Renal cortical epithelial cell (primary cell): ENCODE measurements at places on chromosomes 11 and 22.
A peak's percentile ranks its signal among the peaks of the same experiment; 100 is the strongest.

- DNase-seq = no peak
Observed at GRCh38 chr22:39719559-39720450, 149.3 kb downstream of the CACNA1I start.

- no peak for DNase-seq
Observed at GRCh38 chr11:68282861-68283230, 11.1 kb upstream of the C11orf24 start.

DNA sequence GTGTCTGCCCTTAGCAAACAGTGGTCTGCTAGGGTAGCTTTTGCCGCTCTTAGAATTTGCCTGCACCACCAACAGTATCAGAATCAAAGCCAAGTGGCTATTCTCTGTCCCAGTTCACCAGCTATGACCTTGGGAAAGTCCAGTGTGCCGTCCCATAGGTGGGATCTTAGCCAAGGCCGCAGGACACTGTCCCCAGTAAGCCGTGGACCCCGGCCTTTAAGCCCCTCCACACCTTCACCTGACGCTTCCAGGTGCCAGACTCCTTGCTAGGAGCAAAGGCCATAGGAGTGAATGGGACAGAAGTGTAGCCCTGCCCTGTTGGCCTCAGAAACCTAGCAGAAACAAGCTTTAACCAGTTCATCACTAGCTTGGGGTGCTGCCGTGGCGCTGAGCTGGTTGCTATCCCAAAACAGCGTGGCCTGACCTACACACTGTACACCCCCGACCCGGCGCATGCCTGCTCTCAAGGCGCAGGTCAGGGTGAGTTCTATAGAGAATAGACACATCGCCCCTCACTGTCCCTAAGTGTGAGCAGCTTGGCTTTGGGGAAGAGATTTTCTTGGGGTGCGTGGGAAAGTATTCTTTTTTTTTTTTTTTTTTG, 4.5 kb downstream of the FADD start:
- no peak for DNase-seq

DNA sequence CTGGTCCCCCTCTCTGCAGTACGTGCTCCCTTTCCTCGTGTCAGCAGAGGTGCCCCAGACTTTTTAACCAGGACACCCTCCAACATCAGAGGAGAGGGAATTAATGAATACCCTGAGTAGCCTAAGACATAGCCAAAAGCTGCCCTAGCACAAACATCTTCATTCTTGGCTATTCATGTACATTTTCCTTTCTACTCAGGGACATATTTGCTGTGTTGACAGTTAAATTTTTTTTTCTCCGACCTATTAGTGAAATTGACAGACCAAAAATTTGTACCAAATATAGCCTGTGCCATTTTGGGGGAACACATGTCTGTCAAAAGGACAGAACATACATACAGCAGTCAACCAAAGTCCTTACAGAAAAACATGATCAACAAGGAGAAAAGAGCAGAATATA, 33.3 kb downstream of the CADM1 start:
- no peak for DNase-seq

DNA sequence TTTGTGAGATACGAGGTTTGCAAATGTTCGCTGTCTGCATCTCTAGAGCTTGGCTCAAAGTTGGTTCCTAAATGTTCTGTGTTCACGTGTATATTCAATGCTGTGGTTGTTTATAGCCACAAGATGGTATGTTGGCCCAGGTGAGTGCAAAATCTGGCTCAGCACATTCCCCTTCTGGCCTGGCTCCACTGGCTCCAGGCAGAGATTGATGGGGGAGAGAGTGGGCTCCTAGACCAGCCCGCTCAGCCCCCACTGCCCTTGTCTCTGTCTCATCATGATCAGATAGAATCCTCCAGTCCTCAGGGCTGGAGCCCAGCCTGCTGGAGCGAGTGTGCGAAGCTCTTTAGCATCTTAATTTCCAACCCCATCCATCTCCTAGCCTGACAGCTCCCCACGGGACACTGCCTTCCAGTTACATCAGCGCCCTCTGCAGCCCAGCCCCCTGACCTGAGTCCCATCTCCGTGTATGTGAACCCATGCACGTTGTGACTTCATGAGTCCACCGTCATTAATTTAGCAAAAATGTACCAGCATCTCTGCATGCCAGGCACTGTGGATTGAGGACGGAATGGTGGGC, 2.0 kb downstream of the P2RX3 start:
- DNase-seq = peak; percentile 34

GRCh38 chr11:103953797-103954486, 82.5 kb upstream of the DDI1 start:
- DNase-seq = peak; percentile 15

DNA sequence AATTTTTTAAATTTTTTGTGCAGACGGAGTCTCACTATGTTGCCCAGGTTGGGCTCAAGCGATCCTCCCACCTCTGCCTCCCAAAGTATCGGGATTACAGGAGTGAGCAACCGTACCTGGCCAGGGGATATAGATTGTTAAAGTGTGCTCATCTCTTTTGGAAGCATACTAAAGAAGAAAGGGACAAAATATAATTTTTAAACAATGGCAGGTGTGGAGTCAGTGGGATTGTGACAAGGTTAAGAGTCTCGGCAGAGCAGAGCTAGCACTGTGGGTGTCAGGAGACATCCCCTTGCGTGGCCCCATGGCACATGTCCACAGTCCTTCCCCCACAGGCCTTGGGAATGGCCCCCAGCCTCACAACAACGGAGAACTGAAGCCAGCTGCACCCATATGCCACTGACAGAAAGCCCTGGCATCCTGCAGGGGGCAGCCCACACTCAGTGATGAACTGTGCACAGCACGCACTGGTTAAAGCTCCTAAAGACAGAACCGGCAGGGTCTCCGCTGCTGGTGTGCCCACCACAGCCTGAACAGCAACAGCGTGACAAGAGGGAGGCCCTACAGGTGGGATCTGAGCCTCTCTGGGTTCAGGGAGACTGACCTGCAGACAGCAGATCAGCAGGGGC, 29.9 kb downstream of the SERPIND1 start:
- DNase-seq = peak; percentile 4

GRCh38 chr11:10387206-10388083, 67.6 kb upstream of the AMPD3 start:
- DNase-seq = no peak

DNA sequence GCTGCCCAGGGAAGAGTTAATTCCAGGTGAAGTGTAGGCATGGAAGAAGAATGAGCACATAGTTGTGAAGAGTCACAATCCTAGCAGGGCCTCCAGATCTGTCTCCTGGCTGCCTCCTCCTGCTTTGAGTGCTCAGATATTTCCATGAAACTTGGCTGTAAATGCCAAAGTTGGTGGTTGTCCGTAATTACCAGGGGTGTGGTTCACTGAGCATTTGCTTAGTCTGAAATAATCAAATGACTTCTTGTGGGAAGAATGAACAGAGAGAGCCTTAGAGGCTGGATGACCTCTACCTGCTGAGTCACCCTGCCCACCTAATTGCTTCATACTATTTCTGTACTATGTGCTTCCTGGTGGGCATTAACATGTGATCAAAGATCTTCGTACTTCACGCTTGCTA, 50.9 kb downstream of the APIP start:
- peak; percentile 23 for DNase-seq

DNA sequence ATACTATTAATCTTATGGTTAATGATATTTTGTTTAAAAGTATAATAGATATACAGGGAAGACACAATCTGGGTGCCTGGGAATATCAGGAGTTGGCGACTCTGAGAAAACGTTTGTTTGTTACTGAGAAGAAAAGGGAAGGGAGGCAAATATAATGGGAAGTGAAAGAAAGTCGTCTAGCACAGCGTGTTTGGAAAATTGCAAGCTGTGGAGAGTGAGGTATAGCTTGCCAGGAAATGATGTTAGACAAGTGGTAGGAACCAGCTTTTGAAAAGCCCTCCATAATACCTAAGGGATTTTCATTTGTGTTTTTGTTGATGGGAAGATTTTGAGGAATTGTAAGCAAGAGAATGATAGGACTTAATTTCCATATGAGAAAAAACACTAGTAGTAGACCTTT, 322.2 kb downstream of the LUZP2 start:
- DNase-seq = no peak

DNA sequence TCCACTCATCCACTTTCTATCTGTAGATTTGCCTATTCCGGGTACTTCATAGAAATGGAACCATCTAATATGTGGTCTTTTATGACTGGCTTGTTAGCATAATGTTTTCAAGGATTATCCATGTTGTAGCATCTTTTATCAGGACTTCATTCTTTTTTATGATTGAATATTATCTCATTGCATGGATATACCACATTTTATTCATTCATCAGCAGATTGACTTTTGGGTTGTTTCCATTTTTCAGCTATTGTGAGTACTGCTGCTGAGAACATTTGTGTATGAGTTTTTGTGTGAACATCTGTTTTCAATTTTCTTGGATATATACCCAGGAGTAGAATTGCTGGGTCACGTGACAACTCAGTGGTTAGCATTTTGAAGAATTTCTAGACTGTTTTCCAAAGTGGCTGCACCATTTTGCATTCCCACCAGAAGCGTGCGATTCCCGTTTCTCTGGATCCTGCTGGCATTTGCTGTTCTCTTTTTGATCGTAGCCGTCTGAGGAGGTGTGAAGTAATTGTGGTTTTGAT, 8.9 kb downstream of the DERL3 start:
- DNase-seq = no peak

- DNase-seq = no peak
Observed at GRCh38 chr11:101009690-101010055, 119.9 kb downstream of the PGR start.

- no peak for DNase-seq
Observed at GRCh38 chr22:19121631-19122142, 525 bp downstream of the DGCR2 start.

DNA sequence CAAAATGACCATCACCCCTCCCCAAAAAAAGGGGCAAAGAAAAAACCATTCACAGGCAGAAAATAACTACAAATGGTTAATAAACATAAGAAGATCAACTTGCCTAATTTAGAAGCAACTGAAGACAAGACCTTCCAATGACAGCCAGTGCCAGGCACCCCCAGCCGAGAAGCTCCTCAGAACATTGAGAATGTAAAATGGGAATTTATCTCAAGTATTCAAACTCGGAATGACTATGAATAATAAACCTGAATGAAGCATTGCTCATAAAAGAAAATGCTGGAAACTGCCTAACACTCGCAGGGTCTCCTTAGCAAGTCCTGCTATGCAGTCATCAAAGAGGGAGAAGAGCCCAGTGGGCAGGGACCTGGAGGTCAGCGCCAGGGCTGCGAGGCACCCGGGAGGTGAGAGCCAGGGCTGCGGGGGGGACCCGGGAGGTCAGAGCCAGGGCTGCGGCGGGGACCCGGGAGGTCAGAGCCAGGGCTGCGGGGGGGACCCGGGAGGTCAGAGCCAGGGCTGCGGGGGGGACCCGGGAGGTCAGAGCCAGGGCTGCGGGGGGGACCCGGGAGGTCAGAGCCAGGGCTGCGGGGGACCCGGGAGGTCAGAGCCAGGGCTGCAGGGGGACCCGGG, 23.2 kb upstream of the MOB2 start:
- no peak for DNase-seq

DNA sequence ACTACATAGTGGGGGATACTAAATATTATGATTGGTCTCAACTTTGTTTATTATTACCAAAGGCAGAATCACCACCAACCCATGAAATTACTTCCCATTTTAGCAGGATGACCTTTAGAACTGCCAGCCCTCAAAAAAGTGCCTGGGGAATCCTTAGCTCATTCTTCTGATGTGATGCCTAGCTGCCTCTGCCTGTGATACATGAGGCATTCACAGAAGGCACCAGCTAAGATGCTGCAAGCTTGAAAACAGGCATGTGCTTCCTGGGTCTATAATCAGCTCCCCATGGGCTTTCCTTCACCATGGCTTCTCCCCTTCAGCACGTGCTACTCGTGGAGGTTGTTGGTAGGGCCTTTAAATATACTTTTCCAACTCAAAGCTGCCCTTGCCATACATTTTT, 50.4 kb upstream of the ARHGAP20 start:
- DNase-seq = peak; percentile 23

DNA sequence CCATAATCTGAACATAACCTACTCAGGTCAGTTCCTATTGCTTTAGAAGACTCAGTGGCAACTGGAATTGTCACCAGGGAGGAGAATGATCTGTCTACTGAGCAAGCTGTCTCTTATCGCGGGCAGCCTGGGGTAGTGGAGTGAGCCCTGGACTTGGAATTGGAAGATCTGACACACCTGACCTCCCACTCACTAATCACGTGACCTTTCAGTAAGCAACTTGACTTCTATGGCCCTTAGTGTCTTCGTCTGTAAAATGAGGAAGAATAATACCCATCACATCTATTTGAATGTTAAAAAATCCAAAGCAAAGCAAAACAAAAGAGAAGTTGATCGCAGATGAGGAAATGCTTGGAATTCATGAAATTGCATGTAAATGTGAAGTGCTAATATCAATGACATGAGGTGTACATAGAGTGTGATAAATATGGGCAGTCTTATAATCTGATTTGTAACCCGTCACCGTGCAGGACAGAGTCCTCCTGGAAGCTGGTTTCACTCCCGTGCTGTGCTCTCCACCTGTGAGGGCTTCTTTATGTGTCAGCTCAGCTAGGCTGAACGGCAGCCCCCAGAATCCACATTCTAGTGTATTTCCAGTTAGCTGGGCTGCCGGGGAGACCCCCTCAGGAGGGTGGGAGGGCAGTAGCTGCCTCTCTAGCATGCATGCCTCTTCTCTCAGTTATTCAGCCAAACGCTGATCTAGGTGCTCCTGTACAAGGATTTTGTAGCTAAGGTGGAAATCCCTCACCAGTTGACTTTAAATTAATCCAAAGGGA, 482.9 kb downstream of the OPCML start:
- no peak for DNase-seq

DNA sequence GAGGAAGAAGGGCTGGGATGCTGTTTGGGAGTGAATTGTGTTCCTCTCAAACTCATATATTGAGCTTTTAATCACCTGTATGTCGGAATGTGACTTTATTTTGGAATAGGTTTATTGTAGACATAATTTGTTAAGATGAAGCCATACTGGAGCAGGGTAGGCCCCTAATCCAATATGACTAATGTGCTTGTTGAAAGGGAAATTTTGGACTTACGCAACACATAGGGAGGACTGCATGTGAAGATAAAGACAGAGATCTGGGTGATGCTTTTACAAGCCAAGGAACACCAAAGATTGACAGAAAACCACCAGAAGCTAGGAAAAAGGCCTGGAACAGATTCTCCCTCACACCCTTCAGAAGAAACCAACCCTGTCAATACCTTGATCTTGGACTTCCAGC, 43.2 kb upstream of the OVCH2 start:
- no peak for DNase-seq

GRCh38 chr11:86548271-86548917, 124.0 kb downstream of the ME3 start:
- DNase-seq = no peak

- DNase-seq = no peak
Observed at GRCh38 chr11:64764040-64764611, 4.4 kb upstream of the PYGM start.

DNA sequence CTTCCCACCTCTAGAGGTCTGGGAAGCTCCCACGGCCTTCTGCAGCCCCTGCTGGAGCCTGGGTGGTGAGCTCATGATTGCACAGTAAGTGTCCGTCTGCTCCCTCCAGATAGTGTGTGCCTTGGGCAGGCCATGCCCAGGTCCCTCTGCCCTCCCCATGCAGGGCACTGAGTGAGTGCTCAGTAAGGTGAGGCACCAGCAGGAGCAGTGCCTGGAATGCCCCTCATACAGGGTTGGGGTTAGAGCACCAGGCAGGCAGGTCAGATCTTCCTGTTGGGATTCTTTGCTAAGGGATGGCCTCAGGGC, 50.3 kb downstream of the NAT10 start:
- DNase-seq = no peak
